ENCODE measurements at places on chromosomes 11 and 22.

DNA sequence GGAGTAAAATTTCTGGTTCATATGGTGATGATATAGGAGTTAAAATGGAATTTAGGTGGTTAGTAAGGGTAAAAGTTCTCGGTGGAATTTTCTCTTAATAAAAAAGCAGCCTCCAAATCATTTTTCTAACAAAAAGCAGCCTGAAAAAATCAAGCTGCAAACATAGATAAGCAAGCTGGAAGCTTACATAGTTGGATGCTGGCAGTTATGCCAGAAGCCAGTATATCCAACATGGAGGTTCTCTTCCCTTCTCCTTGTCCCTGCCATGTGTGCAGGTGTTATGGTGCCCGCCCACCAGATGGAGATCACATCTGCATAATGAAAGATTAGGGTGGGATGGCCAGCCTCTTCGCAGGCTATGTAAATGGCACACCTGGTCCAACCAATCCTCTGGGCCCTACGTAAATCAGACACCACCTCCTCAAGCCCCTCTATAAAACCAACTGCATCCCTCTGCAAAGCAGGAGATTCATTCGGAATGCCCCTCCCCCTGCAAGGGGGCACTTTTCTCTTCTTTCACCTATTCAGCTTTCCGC lies 22.4 kb downstream of the PIWIL3 start:
- no peak for DNase-seq

DNA sequence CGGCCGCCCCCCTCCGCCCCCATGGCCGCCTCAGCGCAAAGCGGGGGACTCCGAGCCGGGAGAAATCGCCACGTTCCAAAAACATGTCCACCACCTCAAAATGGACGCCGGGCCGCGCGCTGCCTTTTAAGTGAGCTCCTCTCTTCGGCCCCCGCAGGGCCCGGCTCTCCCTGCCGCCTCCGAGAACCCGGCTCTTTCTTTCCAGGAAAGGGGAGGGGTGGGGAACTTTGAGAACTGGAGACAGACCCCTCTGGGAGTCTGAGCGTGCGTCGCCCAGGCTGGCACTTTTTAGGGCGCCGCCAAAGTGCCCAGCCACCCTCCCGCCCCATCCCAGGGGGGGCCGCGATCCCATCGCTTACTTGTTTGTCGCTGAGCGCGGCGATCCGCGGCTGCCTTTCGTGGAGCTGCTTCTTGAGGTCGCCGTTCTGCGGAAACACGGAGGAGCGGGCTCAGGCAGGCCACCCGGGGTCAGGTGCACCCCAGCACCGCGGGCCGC lies 1.6 kb downstream of the PHF21B start:
- no peak for DNase-seq

DNA sequence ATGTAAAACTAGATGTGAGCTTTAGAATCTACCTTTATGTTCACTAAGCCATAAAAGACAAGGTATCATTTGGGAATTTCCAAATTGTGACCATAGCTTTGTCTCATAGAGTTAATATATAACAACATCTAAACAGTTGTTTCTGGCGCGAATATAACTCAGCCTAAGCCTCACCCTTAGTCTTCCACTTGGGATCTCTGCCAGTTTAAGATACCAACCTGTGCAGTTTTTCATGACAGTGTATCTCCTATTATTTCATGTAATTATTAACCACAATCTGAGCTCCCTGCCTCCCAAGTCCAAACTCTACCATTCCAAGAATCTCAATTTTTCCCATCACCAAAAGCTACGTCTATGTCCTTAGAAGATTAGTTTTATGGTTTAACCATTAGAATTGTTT lies 572.5 kb upstream of the ISX start:
- DNase-seq: no peak

GRCh38 chr11:123062892-123063825 lies 1.2 kb upstream of the HSPA8 start:
- peak; percentile 77 for DNase-seq

DNA sequence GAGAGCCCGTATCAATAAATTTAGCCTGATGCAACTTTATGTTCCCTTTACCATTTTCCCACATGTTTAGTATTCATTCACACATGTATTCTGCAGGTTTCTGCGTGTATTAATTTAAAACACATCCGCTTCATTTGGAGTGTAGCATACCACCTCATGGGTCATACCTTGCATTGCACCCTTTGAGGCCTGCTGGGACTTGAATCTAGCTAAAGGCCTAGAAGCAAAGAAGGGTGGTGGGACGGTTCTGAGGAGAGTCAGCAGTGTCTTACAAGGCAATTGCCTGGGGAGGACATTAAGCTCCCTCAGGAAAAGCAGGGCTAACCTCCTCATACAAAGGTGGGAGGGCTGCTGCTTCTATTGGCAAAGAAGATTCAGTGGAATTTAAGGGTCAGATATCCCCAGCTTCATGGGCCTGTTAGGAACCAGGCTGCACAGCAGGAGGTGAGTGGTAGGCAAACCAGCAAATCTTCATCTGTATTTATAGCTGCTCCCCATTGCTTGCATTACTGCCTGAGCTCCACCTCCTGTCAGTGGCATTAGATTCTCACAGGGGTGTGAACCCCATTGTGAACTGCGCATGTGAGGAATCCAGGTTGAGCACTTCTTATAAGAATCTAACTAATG lies 15.9 kb upstream of the SNX19 start:
- no peak for DNase-seq

- DNase-seq: peak; percentile 82
Measured at GRCh38 chr22:28670161-28670560, 9.5 kb downstream of the TTC28 start.

Data from KBM-7 (cell line).